Mononuclear cell (primary cell): ENCODE measurements at places on chromosomes 2 and 18. TPM values are rescaled to one million over a fixed set of nuclear protein-coding genes. Genes with fewer than 3 reads are reported as not detected.

Gene AQP12A
- not detected for total RNA-seq

Gene DUSP19
- 0.42 TPM for total RNA-seq

Gene ZNF385B
- not detected for total RNA-seq

Gene RNF125
- total RNA-seq = 57.0 TPM

Gene DGUOK
- 33.6 TPM for total RNA-seq

Gene ANKRD30BL
- not detected for total RNA-seq

Gene KLF11
- 37.7 TPM for total RNA-seq

Gene ATP6V1C2
- total RNA-seq = not detected

Gene CCDC93
- 69.5 TPM for total RNA-seq

Gene TEX44
- not detected for total RNA-seq

Gene UGT1A1
- not detected for total RNA-seq

Gene KCNIP3
- not detected for total RNA-seq

Gene PROKR1
- under 0.01 TPM for total RNA-seq

Gene IWS1
- total RNA-seq = 30.9 TPM

Gene PAX3
- 0.21 TPM for total RNA-seq

Gene PDE11A
- total RNA-seq = under 0.01 TPM

Gene CDK15
- not detected for total RNA-seq

Gene MEMO1
- total RNA-seq = 41.7 TPM

Gene STAT4
- total RNA-seq = 163 TPM

Gene DAPL1
- total RNA-seq = not detected

Gene ANKRD44
- total RNA-seq = 171 TPM

Gene RPRM
- total RNA-seq = 0.10 TPM

Gene ONECUT2
- total RNA-seq = not detected

Gene UGT1A4
- not detected for total RNA-seq

Gene CCL20
- total RNA-seq = 130 TPM

Gene MFSD2B
- 1.5 TPM for total RNA-seq

Gene GPR45
- total RNA-seq = not detected
